HCT116 (cell line): ENCODE measurements at places on chromosomes 1 and 21. TPM values are rescaled to one million over a fixed set of nuclear protein-coding genes. Genes with fewer than 3 reads are reported as not detected.

Gene AMY1C
- not detected for total RNA-seq

Gene KCNE2
- total RNA-seq, result not detected

Gene TTLL7
- total RNA-seq, result 21.2 TPM

Gene TMEM52
- 27.5 TPM for total RNA-seq

Gene PRR9
- not detected for total RNA-seq

Gene PLPP3
- total RNA-seq, result 3.4 TPM

Gene LIN28A
- total RNA-seq, result 1.4 TPM

Gene ELF3
- total RNA-seq, result 200 TPM

Gene RNF186
- not detected for total RNA-seq

- DNase-seq, result no peak
These were observed 12.5 kb downstream of the AGRN start for GRCh38 chr1:1032424-1032823.

- no peak for DNase-seq
These were observed 73.7 kb downstream of the KCNK2 start for GRCh38 chr1:215156232-215156631.

GRCh38 chr1:11337580-11338073 lies 64.6 kb downstream of the UBIAD1 start:
- DNase-seq, result peak; percentile 19

DNA sequence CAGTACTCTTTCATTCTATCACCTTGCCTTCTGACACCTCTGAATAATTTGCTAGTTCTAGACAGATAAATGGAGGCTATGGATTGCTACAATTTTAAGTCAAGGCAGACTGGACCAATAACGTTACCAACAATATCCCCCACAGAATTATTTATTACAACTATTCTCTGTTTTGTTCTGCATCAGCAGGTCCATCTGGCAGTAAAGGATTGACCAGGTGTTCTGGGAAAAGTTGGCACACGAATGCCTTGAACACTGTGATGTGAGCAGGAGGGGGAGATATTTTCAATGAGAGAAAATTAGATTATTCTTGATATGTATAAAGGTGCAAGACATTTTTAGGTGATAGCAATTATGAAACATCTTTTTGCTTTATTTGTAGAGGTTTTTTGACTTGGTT lies 718.8 kb upstream of the TMPRSS15 start:
- no peak for DNase-seq

DNA sequence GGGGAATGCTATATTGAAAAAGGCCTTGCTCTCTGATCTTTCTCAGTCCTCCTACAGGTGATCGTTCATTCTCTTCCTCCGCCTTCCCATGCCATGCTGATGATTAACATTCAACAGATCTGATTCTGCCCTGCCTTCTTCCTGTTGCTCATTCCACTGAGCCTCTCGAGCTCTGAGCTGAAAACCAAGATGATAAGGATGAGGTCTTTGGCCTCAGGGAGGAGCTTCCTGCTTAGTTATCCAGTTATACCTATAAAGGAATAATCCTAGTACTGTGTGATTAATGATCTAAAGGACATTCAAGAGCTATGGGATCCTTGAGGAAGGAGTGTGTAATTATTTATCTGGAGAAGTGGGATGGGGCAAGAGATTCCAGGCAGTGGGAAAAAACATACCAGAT lies 25.2 kb upstream of the MAP3K7CL start:
- no peak for DNase-seq

DNA sequence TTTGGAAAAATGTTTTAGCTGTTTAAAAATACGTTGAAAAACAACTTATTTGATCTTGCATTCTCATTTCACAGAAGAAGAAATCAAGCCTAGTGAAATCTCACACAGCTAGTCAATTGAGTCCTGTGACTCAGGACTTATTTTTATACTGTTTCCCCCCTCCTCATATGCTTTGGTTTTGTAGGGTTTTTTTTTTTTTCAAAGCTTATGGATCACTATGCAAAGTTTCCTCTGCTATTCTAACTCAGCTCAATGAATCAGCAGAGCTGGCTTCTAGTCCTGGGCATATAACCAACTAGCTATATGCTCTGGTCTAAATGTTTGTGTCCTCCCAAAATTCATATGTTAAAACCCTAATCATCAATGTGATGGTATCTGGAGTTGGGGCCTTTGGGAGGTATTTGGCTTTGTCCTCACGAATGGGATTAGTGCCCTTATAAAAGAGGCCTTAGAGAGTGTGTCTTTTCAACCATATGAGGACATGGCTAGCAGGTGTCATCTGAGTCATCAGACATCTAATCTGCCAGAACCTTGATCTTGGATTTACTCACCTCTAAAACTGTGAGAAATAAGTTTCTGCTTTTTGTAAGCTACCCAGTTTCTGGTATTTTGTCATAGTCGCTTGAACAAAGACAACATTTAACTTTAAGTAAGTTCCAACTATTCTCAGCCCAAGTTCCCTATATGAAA lies 317.2 kb upstream of the C1orf87 start:
- no peak for DNase-seq

DNA sequence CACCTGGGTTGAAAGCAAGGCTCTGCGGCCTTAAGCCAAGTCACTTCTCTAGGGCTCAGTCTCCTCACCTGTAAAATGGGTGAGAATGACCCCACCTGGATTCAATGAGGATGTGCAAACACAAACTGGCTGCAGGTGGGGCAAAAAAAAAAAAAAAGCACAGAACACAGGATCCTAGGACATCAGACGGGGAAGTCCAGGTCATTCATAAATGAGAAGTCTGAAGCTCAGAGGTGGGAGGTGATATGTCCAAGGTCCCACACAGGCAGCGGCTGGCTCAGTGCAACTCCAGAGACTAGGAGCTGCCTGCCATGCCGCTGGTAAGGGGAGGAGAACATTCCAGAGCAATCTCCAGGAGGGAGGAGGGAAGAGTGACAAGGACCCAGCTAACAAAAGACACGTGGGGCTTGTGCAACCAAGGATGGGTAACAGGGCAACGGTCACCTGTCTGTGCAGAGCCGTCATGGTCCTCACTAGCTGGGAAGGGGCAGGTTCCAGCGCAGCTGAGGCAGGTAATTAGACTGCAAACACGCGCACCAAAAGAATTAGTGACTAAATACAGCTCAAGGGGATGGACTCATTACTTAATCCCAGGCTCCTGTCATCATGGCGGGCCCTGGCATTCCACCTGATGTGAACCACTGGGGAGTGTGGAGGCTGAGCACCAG lies 19.5 kb downstream of the IFFO2 start:
- DNase-seq, result no peak

DNA sequence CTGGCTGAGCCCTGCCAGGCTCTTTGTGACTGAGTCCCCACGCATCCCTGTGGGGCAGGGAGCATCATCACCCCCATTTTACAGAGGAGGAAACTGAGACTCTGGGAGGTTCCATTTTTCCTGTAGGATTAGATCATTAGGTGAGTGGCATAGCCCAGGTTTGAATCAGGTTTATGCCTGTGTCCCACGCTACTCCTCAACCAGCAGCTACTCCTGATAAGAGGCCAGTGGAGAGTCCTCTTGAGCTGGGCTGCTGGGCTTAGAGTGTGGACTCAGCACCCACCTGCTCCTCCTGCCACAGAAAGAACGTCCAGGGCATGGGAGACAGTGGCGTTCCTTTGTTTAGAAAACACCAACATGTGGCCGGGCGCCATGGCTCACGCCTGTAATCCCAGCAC lies 30.7 kb downstream of the TNFRSF1B start:
- no peak for DNase-seq

DNA sequence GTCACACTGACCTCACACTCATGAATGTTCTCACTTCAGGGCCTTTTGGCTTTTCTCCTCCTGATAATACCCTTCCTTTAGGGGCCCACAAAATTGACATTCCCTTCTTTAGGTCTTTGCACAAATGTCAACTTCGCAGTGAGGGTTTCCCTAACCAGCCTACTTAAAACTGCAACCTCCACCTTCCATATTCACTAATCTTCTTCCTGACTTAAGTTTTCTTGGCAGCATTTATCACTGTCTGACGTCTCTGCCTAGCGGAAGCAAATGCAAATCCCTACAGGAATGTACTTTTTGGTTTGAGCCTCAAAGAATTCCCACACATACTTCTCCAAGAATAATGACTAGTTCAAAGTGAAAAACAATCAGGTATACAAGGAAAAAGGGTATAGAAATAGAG lies 32.8 kb downstream of the INTS7 start:
- DNase-seq, result no peak

DNA sequence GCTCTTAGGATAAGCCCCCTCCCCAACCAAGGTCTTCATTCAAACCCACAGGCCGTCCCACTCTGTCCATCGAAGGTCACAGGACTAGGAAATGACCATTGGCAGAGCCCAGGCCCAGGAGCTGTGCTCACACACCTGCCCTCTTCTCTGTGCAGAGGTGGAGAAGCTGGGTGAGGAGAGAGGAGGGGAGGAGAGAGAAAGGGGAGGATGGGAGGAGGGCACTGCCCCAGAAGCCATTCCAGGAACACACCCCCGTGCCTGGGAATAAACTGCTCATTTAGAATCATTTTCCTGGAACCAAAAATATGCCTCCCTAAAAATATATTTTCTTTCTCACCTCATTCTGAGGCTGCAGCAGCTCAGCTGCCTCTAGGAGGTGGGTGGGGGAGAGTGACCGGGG lies 6.4 kb upstream of the SDC3 start:
- no peak for DNase-seq

DNA sequence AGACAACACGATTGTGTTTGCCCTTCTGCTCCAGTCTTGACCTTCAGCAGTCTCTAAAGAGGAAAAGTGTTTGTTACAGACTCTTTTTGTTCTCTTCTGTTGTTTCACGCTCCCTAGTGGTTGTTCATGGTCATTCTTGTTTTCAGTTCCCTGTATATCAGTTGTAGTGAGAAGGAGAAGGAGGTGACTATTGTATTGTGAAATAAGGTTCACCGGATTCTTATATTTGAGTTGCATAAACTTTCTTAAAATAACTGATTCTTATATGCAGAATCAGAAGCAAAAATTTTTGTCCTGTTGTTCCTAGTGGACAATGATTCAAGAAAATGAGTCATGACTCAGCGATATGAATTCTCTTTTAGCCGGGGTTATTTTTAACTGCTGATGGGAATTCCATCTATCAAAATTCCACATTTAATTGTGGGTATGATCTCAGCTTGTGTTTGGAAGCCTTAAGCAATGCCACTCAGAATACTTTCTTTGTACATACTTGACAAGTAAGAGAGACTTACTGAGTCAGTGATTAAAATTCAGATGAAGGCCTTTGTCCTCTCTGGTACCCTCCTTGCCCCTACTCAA lies 152.2 kb downstream of the CLEC20A start:
- peak; percentile 52 for DNase-seq

- no peak for DNase-seq
These were observed 1.5 kb downstream of the AJAP1 start for GRCh38 chr1:4655674-4656532.

GRCh38 chr1:30358500-30358899 lies 364.9 kb downstream of the MATN1 start:
- DNase-seq, result no peak

DNA sequence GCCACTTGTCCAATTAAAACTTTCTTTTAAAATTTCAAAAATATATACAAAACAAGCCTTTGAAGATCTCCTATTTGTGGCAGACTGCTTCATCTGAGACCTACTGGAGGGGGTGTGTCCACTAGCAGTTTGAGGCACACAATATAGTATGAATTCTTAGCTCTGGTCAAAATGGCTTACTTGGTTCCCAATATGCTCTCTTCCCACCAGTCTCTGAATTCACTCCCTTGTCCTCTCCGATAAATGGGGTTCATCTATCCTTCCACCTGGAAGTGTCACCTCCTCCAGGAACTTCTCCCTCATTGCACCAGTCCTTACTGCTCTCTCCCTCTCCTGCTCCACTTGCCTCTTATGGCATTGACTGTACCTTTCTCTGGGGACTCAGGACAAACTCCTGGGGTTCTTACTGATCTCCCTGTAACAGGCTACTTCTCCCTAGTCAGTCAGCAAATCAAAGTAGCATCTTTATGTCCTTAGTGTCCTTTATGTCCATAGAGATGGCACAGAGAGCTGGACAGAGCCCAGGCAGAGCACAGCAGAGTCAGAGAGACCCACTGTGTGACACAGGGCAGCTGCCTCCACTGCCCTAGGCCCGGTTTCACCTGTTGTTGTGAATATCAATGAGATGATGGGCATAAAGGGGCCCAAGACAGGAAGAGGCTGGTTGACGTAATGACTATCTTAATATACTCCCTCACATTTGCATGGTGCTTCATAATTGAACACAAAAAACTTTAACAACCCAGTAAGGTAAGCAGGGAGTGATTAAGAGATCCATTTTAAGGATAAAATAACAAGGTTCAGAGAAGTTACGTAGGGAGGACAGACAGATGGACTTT lies 3.6 kb downstream of the ASAP3 start:
- DNase-seq, result no peak

DNA sequence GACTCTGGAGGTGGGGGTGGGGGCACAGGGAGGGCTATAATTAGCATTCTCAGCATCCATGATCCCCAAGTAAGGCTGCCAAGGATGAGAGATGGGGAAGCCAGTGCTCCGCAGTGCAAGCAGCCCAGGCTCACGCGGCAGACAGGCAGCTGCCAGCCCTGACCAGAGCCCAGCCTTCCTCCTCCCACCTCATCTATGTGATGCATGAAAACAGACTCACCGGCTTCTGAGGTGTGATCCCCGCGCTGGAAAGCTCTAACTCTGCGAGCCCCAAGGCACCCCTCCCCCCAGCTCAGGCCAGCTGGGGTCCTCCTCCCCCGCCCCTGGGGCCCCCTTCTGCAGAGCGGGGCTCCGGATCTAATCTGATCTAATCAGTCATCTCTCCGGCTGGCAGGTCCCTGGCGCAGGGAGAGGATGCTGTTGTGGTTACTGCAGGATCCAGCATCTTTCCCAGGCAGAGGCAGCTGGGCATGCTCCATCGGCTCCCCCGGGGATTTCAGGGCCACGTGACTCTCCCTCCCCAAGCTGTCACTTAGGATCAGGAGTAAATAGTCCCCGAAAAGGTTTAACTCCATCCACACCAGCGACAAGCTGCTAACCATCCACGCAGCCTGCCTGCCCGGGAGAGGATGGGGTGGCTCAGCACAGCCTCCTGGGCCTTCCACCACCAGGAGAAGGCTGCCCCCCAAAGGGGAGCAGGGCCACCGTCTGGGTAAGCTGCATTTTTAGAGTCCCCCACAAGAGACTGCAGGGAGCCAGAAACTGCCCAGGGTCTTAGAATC lies at the start of gene PLEKHA6:
TSS of gene PLEKHA6 (minus strand) at position 456 of the 782 bp plus-strand sequence. CDS start 86,202 bp downstream, outside the sequence.
- DNase-seq, result no peak

GRCh38 chr1:228270032-228270431 lies 62.2 kb downstream of the OBSCN start:
- DNase-seq, result no peak

- no peak for DNase-seq
These were observed 11.2 kb upstream of the PHC2 start for GRCh38 chr1:33442141-33442540.

GRCh38 chr1:53438427-53439336 lies 20.5 kb upstream of the DMRTB1 start:
- DNase-seq, result no peak

- DNase-seq, result no peak
These were observed 1.9 kb upstream of the COL6A2 start for GRCh38 chr21:46095814-46096595.
